ENCODE measurements at places on chromosomes 6 and 20.

DNA sequence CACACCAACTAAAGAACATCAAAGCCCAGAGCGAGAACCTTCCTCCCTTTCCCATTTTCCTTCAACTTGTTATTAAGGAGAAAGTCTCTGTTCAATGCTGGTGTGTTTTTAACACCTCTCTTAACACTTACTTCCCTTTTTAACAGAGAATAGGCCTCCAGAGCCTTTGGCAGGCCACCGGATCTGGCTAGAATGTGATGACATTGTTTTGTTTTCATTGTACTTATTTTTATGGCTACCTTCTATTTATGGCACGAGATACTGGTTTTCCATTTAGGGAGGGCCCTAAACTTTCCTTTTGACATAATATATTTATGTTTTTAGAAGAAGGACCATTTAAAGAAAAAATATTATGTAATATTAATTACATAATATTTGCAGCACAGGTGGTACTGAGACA, 21.6 kb downstream of the TCF15 start:
- DNase-seq: no peak

DNA sequence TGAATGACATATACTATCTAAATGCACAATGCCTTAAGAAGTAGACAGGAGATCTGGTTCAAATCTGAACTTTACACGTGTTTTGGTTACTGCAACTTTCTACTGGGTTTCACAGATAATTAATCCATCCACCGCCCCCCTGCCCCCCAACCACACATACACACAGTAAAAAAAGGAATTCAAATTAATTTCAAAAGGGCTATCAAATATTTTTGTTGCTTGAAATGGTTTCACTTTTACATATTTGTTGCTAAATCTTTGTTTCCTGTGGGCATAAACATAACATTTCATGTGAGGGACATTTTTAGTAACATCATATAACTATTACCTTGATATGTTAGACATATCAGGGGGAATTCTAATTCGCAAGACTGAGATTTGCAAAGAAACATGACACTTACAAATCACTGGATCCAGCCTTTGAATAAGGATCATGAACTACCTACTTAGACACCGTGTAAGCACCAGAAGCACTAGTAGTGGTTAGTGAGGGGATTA, 7.5 kb downstream of the NEDD9 start:
- DNase-seq: no peak

- DNase-seq: no peak
Observed at GRCh38 chr6:122753000-122753687, 26.4 kb upstream of the FABP7 start.

- DNase-seq: no peak
Observed at GRCh38 chr6:167550941-167551627, 226.2 kb downstream of the TTLL2 start.

DNA sequence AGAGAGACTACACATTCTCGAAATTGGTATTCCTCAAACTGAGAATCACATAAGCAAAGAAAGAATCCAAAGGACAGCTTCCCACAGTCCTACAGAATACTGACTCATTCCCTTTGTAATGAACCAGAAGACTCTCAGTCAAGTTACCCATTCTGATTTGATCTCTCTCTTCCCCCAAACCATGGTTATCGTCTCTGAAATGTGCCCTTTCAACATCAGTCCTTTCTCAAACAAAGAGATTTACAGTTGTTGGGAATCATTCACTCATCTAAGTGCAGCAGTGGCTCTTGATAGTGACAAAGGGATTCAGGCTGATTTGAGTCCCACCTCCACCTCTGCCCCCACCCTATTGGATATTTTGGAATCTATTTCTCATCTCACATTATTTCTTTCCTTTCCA, 15.0 kb upstream of the RSPO3 start:
- no peak for DNase-seq

- DNase-seq: no peak
Observed at GRCh38 chr20:23408957-23409356, 12.3 kb downstream of the NAPB start.

DNA sequence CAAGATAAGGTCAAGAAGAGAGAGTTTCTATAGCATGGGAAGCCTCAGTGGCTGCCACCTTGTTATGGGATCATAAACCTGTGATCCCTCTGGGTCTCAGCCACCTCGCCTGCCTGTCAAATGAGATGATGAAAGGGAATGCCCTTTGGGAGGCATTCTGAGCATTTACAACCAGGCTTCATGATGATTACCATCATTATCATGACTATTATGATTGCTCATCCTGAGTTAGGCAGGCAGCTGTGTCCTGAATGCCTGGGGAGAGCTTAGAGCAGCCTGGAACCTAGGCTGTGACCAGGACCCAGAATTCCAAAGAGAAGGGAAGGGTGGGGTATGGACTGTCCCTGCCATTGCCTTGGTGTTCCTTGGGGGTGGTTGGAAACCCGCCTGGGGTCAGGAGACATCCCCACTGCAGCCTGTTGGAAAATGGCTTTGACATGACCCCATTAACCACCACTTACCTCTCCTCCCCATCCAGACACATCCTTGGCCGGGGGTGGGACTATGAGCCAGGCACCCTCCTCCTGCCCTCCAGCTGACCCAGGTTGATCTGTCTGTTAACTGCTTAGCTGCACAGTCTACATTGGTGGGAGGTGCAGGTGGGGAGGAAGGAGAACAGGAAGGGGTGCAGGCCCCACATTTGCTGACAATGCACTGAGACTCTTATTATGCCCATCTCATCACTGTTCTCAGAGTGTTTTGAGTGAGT, 51.9 kb downstream of the LRFN2 start:
- no peak for DNase-seq

- no peak for DNase-seq
Observed at GRCh38 chr6:39301606-39302005, 12.6 kb downstream of the KCNK17 start.

DNA sequence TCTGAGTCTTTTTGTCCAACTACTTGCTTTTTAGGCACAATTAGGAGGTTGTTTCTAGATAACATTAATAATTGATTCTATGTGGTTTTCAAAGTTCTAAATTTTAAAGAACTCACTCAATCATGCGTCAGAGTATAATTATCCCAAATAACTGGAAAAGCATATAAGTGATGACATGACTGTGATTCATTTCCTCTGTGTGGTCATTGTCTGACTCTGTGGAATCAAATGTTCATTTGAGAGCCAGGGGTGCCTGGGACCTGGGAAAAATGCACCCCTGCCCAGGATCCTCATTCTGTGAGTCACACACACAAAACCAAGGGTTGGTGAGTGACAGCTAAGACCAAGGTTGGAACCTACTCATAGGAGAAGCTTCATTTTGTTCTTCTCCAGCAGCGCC, 127.1 kb upstream of the MLIP start:
- no peak for DNase-seq

DNA sequence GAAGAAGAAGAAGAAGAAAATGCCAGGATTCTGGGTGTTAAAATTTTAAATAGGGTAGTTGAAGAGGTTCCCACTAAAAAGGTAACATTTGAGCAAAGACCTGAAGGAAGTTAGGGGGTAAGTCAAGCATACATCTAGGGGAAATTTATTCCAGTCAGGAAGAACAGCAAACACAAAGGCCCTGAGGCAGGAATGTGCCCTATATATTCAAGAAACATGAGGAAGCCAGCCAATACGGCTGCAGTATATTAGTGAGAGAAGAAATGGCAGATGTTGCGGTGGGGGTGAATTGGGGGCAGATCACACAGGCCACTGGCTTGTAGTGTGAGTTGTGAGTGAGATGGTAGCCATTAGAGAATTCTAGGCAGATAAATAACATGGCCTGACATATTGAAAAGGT, 6.0 kb downstream of the ZNF76 start:
- DNase-seq: no peak

GRCh38 chr6:111161650-111162049, 74.3 kb downstream of the SLC16A10 start:
- DNase-seq: no peak

DNA sequence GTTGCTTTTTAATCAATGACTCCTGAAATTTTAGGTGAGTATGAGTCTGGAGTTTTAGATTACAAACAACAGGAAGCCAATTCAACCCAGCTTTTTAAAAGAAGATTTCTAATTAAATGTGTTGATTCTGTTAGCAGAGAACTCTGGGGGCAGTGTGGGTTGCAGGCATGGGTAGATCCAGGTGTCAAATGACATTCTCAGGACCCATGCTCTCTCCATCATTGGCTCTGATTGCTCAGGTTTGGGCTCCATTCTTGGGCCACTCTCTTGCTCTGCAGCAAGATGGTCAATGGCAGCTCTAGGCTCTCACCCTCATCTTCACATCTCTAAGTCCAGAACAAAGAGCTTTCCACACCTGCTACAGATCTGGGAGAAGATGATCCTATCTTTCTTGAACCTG, 463.7 kb downstream of the PREX1 start:
- no peak for DNase-seq

DNA sequence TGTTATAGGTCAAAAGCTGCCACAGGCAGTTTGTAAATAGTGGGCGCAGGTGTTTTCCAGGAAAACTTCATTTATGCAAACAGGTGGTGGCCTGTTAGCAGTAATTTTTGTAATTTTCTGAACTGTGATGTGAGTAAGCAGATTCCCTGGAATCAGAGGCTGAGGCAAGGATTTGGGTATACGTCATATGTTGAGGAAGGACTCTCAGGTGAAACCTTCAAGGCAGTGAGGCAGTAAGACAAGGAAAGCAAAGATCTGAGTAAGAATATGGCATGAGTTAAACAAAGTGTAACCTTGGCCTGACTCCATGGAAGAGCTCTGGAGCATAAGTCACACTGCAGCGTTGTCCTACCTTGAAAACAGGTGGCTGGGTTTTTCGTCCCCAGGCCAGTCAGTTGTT, 291.1 kb upstream of the BTBD3 start:
- DNase-seq: no peak

DNA sequence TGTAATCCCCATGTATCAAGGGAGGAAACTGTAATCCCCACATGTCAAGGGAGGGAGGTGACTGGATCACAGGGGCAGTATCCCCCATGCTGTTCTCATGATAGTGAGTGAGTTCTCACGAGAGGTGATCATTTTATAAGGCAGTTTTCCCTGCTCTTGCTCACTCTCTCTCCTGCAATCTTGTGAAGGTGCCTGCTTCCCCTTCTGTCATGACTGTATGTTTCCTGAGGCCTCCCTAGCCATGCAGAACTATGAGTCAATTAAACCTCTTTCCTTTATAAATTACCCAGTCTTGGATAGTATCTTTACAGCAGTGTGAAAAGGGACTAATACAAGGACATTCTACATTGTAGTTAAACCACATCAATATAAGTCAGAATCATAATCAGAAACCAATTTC, 112.4 kb downstream of the BTBD9 start:
- no peak for DNase-seq

DNA sequence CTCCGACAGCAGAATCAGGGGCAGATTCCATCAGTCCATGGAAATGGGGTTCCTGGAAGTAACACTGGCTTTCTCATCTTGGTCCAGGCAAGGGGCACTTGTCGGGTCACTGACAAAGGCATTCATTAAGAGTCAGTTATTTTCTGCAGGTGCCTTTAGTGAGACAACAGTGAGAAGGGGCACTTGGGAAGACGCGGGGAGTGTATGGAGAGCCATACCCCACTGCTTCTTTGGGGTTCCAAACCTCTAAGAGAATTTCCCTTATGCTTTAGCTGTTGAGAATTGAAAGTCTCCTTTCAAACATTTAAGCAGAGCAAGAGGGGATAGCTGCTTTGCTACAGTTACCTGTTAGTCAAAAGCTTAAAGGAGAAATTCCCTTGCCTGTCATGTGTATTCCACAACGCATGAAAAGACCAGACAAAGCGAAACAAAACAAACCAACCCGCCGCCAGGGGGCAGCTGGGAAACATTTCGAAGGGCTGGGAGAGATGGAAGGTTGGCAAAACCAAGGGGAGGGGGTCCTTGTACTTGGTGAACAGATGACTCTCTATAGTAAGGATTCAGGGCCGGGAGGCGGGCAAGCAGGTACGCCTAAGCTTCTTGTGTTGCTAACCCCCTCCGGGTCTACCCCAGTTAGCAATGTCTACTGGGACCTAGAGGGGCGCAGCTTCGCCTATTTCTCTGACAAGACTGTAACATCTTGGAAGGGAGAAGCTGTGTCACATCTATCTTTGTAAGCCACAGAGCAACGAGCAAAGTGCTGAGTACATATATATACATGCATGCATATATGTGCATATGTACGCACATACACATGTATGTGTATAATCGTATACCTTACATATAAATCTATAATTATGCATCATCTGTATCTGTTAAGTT, 474.9 kb upstream of the AGPAT4 start:
- DNase-seq: no peak

GRCh38 chr20:62139636-62140035, 3.6 kb downstream of the PSMA7 start:
- no peak for DNase-seq

DNA sequence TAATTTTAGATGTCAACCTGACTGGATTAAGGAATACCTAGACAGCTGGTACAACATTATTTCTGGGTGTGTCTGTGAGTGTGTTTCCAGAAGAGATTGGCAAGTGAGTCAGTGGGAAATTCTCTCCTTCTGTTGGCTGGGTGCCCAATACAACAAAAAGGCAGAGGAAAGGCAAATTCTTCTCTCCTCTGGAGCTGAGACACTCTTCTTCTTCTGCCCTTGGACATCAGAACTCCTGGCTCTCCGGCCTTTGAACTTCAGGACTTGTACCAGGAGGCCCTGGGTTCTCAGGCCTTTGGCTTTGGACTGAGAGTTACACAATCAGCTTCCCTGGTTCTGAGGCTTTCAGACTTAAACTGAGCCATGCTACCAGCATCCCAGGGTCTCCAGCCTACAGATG, 7.8 kb upstream of the BTN3A1 start:
- no peak for DNase-seq

DNA sequence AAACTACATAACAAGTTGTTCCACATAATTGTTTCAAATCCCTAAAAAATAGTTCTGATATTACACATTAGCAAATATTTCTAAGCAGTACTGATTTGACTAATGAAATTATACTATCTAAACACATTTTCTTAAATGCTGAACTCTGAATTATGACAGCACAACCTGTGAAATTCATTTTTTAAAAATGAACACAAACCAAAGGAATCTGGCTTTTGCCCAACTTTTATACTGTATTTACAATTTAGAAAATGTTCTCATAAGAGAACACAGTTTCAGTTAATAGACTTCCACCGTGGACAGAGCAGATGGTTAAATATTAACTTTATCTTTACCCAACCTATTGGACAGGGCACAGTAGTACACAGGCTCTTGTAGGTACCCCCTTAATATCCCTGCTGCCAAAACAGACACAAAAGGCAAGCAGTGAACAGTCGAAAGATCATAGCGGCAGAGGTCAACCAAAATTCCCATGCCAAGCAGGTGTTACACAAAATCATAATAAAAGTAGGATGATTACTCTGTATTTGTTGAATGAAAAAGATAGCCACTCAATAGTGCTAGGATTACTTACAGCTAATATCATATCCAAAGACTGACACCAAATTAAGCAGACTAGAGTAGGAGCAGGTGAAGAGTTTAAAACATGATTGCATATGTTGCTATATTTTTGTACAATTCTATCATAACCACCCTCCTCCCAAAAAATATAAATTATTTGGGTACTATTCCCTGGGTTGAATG, 122.5 kb downstream of the RNGTT start:
- no peak for DNase-seq

- no peak for DNase-seq
Observed at GRCh38 chr20:48722002-48722731, 105.6 kb downstream of the PREX1 start.

Measured in activated CD4-positive, alpha-beta T cell treated with anti-CD3 and anti-CD28 coated beads, Interleukin-2, amount 50 U/mL, for 24 hours (primary cell).